ENCODE measurements at places on chromosomes 3 and 15. TPM values are rescaled to one million over a fixed set of nuclear protein-coding genes. Genes with fewer than 3 reads are reported as not detected.

The C3orf49 gene
- total RNA-seq: not detected

The ISL2 gene
- 0.29 TPM for total RNA-seq

The CCDC39 gene
- not detected for total RNA-seq

The NANOGP8 gene
- 1.7 TPM for total RNA-seq

The GOLGA8J gene
- total RNA-seq: 0.12 TPM

The ARRDC4 gene
- 27.7 TPM for total RNA-seq
